ENCODE measurements at places on chromosomes 13 and 19. TPM values are rescaled to one million over a fixed set of nuclear protein-coding genes. Genes with fewer than 3 reads are reported as not detected.

ZNF136 gene
- total RNA-seq, result 17.5 TPM

HIF3A gene
- total RNA-seq, result not detected

DACH1 gene
- not detected for total RNA-seq

SPART gene
- total RNA-seq, result 33.1 TPM

AP2S1 gene
- total RNA-seq, result 108 TPM

BSPH1 gene
- not detected for total RNA-seq

ZNF135 gene
- 0.12 TPM for total RNA-seq

RGL3 gene
- not detected for total RNA-seq

All from T-helper 1 cell treated with Interleukin-12 subunit alpha and Interleukin-12 subunit beta and Interleukin-4 antibody, amounts not matched to agents 30 ng/mL and 1 ng/mL, for 36 hours (primary cell).